Fibroblast of lung (primary cell): ENCODE measurements at places on chromosomes 7 and 10.
A peak's percentile ranks its signal among the peaks of the same experiment; 100 is the strongest.

GRCh38 chr10:8927705-8928104, 873.2 kb downstream of the GATA3 start:
- no peak for DNase-seq

DNA sequence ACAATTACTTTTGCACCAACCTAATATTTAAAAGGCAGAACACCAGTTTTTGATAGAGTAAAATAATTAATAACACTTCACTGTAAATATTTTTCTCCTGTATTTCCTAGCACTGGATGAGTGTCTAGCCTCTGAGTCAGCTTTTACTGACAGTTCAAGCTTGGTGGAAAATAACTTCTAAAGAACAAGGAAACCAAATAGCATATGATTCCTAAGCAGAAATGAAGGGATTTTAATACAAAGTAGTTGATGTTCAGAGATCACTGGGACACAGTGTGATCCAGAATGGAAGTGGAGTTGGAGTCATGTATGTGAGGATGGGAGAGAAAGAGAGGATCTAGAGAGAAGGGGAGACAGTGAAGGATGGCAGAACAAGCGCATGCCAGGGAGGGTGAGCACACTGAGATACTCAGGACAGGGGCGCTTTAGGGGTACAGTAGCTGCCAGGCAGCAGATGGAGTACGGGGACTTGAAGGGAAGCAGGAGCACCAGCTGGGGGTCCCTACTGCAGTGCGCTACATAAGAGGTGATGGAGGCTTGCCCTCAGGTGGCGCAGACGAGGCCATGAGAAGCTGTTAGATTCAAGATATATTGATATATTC, 117.9 kb upstream of the KLF6 start:
- peak; percentile 77 for DNase-seq

DNA sequence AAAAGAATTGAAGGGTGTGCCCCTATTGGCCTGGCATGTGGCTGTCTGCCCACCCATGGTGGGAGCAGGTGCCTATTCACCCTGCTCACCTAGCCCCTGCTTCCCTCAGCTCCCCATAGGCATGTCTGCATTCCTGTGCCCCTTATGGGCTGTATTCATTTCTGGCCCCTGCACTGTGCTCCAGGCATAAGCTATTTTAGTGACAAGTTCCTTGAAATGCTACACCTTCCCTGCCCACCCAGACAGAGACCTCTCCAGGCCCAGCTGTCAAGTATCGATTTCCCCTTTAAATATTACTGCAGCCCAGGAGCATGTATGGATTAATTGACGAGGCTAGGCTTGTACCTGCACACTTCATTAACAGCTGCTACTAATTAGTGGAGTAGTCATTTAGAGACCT, 235.4 kb downstream of the RPS24 start:
- DNase-seq: no peak

DNA sequence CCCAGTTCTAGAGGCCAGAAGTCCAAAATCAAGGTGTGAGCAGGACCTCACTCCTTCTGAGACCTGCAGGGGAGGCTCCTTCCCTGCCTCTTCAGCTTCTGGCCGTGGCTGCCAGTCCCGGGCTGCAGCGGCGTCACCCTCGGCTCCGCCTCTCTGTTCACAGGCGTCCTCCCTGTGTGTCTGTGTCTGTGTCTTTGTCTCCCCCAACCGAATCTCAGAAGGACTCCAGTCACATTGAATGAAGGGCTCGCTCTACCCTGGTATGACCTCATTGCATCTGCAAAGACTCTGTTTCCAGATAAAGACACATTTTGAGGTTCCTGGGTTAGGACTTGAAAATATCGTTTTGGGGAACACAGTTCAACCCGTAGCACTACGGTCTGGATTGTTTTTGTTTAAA, 33.1 kb upstream of the GALNT11 start:
- DNase-seq: peak; percentile 20

- no peak for DNase-seq
Observed at GRCh38 chr7:155093596-155093995, 23.5 kb downstream of the HTR5A start.

- no peak for DNase-seq
Observed at GRCh38 chr7:112190120-112190519, 16.1 kb downstream of the DOCK4 start.

- DNase-seq: no peak
Observed at GRCh38 chr10:108631332-108631731, 1292.0 kb downstream of the XPNPEP1 start.

DNA sequence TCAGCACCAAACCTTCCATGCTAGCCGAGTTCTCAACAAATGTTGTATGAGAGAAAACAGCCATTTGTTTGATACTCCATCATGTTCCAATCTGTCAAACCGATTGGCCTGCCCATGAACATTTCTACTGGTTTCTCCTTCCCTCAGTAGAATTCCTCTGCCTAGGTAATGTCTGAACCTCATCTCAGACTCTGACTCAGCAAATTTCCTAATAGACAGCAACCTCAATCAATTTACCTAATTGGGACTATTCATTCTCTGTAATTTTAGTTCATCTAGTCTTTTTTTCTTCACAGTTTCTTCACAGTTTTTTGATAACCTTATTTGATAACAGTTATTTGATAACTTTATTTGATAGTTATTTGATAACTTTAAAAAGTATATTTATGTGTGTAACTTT, 585.1 kb downstream of the DNAJB9 start:
- no peak for DNase-seq

GRCh38 chr7:40177071-40177470, 42.3 kb downstream of the SUGCT start:
- no peak for DNase-seq

- no peak for DNase-seq
Observed at GRCh38 chr10:123952099-123952498, 60.5 kb upstream of the CPXM2 start.

- no peak for DNase-seq
Observed at GRCh38 chr7:90320418-90320800, 695 bp downstream of the FAM237B start.

- DNase-seq: peak; percentile 52
Observed at GRCh38 chr7:18831419-18831818, 286.0 kb downstream of the TWIST1 start.

- DNase-seq: no peak
Observed at GRCh38 chr10:104867966-104868598, 227.0 kb downstream of the SORCS3 start.

GRCh38 chr7:151012911-151013347, 11.4 kb downstream of the ATG9B start:
- DNase-seq: peak; percentile 33

- peak; percentile 8 for DNase-seq
Observed at GRCh38 chr10:26960308-26960707, 99.5 kb upstream of the ABI1 start.

DNA sequence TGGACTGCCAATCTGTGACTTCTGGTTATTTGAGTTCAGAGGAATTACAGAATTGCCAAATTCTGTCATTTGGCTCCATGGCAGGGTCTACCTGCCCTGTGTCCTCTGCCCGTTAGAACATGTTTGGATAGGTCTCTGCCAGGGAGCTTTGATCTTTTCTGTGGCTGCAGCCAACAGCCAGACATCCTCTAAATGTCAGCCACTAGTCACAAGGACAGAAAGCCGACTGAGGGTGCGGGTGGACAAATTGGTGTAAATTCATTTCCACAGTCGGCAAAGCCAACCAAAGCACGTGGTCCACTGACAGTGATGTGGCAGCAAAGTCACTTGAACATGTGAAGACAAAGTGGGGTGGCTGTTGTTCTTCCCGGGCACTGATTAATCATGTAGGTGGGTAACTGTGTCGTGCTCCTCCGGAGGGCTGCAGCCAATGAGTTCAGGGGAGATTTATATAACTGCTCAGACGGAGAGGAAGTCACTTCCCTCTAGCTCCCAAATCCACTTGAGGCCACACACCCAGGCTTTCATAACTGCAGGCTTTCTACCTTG, 26.7 kb upstream of the CAMK1D start:
- no peak for DNase-seq

GRCh38 chr10:89785095-89785494, 83.7 kb downstream of the KIF20B start:
- no peak for DNase-seq
